NCI-H510A treated with DMSO at 0.1 percent for 48 hours (cell line): ENCODE measurements at places on chromosomes 5 and 9.

DNA sequence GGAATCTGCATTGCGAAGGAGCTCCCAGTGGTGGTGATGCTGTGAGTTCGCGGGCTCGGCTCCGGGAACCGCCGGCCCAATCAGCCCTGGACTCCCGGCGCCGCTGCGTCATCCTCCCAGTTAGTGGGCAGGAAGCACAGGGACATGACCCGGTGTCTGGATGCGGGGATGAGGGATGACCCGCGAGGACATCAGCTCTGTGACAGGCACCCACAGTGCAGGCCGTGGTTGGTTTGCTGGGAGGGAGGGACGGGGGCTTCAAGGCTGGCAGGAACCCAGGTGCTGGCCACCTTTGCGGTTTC, 996 bp downstream of the NXNL2 start:
- no peak for DNase-seq

DNA sequence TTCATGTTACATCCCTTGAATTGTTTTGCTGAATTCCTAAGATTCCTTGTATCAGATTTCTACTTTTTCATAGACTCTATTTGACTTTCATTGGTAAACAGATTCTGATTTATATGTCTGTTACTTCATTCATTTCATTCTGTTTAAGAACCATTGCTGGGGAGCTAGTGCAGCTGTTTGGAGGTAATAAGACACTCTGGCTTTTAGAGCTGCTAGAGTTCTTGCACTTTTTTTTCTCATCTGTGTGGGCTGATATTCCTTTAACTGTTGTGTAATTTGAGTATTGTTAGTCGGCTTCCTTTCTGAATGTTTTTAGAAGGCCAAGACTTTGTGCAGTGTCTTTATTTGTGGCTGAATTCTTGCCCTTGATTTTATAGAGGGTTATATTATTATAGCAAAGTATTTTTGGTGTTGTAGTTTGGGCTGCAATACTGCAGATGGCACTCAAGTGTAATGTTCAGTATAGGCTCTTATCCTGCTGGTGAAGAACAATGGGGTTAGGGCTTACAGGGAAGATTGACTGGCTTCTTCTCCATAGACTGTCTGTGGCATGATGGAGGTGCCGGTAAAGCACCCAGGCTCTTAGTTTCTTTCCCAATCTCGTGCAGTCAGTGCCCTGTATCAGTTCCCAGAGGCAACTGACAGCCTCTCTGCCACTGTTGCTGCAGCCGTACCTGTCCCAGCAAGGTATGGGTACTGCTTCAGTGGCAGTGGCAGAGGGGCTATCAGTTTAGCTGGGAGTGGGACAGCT, 162.2 kb downstream of the OXCT1 start:
- no peak for DNase-seq

DNA sequence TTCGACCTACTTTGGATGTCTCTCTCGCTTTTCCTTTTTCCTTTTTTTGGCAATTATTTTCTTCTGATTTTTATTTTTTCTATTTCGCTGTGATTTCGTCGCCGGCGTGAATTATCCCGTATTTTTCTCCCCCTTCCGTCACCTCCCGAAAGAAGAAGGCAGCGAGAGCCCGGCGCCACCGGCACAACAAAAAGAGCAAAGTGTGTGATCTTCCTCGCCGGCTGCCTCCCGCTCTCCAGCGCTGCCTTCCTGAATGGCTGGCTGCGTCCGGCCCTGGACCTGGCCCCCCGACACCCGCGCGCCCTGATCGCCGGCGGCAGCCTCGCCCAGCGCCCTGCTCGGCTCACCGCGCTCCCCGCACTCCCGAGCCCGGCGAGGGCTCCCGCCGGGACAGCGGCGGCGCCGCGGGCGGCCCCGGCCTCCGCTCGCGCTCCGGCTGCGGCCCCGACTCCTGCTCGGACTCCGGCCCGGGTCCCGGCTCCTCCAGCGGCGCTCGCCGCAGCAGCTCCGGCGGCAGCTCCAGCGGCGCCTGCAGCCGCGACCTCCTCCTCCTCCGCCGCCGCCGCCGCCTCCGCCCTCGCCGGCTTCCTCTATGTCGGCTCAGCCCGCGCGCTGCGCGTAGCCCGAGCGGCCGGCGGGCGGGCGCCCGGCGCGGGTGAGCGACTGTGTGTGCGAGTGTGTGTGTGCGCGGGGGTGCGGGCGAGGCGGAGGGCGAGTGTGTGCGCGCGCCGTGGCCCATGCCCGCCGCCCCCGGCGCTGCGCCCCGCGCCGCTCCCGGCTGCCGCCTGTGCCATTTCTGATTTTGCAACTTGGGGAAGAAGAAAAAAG, 960 bp downstream of the NR2F1 start:
- DNase-seq, result peak; percentile 14

- no peak for DNase-seq
Observed at GRCh38 chr5:103393101-103393754, 134.7 kb downstream of the MACIR start.
